ENCODE measurements at places on chromosomes 5 and 9.

- no peak for DNase-seq
Observed at GRCh38 chr5:173341961-173342430, 13.8 kb upstream of the STC2 start.

GRCh38 chr5:126251024-126251423, 172.2 kb upstream of the GRAMD2B start:
- no peak for DNase-seq

GRCh38 chr5:76372323-76373054, 30.6 kb upstream of the IQGAP2 start:
- DNase-seq = no peak

- no peak for DNase-seq
Observed at GRCh38 chr5:169781420-169782345, 144.6 kb downstream of the DOCK2 start.

GRCh38 chr9:16815079-16815478, 55.4 kb downstream of the BNC2 start:
- DNase-seq = no peak

- DNase-seq = no peak
Observed at GRCh38 chr5:31516802-31517201, 15.1 kb downstream of the DROSHA start.

- no peak for DNase-seq
Observed at GRCh38 chr5:51882647-51883046, 499.4 kb downstream of the ISL1 start.

- DNase-seq = no peak
Observed at GRCh38 chr9:95586326-95586725, 69.6 kb upstream of the PTCH1 start.

- DNase-seq = peak; percentile 1
Observed at GRCh38 chr5:100430268-100431195, 104.6 kb upstream of the FAM174A start.
